T-helper 2 cell treated with Interferon-gamma antibody and Interleukin-4, amounts not matched to agents 5 μg/mL and 100 μg/mL, for 36 hours (primary cell): ENCODE measurements at places on chromosomes 2 and 18.

DNA sequence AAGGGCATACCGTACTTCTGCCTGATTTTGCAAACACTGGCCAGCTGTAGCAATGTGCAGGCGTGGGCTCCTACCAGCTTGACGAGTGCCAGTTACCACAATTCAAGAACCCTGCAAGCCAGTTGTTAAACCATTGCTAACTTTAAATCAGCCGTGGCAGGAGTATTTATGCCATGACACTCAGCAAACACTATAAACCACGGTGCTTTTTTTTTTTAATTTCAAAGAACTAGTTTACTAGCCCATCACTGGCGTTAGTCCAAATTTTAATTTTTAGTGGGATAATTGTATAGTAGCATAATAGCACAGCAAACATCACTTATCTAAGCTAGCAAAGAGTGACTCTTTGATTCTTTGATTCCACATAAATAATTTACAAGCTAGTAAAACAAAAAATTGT is 111.1 kb downstream of the COL4A4 start:
- no peak for DNase-seq
- H3K27me3 ChIP-seq = no peaks in the 10 kb centered on the region
- no peaks in the 10 kb centered on the region for H3K36me3 ChIP-seq
- no peak overlapping the region for H3K4me3 ChIP-seq
- no peak overlapping the region for H3K27ac ChIP-seq

GRCh38 chr18:74902147-74902455 is 304.4 kb downstream of the ZNF407 start:
- no peak overlapping the region for H3K27ac ChIP-seq
- no peaks in the 10 kb centered on the region for H3K27me3 ChIP-seq
- H3K4me1 ChIP-seq = peaks cover 14% of the 10 kb centered on the region
- no peak overlapping the region for H3K4me3 ChIP-seq

DNA sequence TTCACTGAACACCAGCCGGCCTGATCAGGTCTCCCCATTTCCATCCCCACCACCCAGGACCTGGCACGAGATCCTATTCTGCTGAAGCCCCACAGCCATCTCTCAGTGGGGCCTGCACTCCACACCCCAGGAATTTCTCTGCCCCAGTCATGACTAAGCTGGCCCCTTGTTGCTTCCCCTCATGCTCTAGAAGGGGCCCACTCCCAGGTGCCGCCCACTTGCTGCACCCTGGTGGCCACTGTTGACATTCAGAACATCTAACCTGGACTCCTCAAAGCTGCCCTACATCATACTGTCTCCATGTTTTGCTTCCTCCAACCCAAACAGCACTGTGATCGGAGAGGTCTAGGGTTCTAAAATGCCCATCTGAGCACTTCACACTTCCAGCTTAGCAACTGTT is 90.7 kb upstream of the KLHL29 start:
- peaks cover 10% of the 10 kb centered on the region for H3K27me3 ChIP-seq
- DNase-seq = no peak
- H3K4me3 ChIP-seq = no peak overlapping the region
- no peak overlapping the region for H3K27ac ChIP-seq

- no peak overlapping the region for H3K4me3 ChIP-seq
- H3K27me3 ChIP-seq = peaks cover 3% of the 10 kb centered on the region
- peaks cover 14% of the 10 kb centered on the region for H3K4me1 ChIP-seq
Observed at GRCh38 chr2:40403233-40403836, 48.6 kb downstream of the SLC8A1 start.

- DNase-seq = no peak
- no peaks in the 10 kb centered on the region for H3K36me3 ChIP-seq
- no peak overlapping the region for H3K27ac ChIP-seq
Observed at GRCh38 chr2:203685081-203685621, 21.3 kb upstream of the CD28 start.

DNA sequence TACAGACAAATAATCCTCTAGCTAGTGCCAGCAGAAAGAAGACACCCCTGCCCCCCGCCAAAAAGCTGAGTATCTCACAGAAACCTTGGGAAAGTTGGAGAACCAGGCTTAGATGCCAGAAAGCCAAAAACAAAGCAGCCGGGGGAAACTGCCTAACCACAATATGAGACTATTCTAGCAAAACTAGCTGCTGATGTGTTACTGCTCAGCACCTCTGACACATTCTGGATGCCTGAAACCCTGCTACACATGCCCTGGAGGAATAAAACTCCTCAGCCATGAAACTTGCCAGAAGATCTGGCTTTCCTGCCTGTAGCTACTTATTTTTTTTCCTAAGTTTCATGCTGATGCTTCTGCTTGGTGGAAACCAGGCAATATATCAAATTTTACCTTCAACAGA is 122.7 kb upstream of the GCFC2 start:
- no peak overlapping the region for H3K27ac ChIP-seq
- H3K36me3 ChIP-seq = no peaks in the 10 kb centered on the region
- no peak for DNase-seq

DNA sequence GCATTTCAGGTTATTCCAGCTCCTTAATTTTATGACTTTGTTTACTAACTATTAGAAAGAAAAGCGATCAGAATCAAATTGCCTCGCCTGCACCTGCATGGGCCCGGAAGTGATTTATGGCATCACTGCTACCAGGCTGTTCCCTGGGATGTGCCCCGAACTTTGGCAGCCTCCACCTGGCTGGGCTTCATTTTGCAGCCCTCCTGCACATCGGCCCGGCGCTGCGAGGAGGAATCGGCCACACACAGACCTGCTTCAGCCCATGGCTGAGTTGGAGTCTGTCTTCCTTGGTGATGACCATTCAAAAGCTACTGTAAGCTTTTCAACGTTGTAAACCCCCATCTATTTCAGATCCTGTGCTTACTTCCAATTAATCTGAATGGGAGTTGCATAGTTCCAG is 638.0 kb downstream of the RNF144A start:
- H3K4me3 ChIP-seq = no peak overlapping the region
- no peak for DNase-seq
- H3K27me3 ChIP-seq = no peaks in the 10 kb centered on the region
- H3K27ac ChIP-seq = no peak overlapping the region

DNA sequence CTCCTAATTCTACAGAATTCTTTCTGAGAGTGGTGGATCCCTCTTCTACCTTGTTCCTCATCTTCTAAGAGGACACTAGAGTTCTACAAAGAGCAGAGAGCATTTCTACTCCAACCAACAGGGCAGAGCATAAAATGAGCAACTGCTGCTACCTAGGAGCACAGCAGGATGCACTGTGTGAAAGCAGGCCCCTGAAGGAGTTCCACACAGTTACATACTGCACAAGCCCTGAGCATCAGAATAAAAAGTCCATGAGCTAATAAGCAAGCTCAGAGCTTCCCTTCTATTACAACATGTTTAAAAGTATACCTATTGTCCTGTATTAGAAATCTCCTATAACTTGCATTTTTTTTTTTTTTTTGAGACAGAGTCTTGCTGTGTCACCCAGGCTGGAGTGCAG is 8.4 kb downstream of the FHL2 start:
- peaks cover 2% of the 10 kb centered on the region for H3K36me3 ChIP-seq
- DNase-seq = no peak
- H3K4me3 ChIP-seq = no peak overlapping the region
- no peak overlapping the region for H3K27ac ChIP-seq
- H3K4me1 ChIP-seq = no peaks in the 10 kb centered on the region

DNA sequence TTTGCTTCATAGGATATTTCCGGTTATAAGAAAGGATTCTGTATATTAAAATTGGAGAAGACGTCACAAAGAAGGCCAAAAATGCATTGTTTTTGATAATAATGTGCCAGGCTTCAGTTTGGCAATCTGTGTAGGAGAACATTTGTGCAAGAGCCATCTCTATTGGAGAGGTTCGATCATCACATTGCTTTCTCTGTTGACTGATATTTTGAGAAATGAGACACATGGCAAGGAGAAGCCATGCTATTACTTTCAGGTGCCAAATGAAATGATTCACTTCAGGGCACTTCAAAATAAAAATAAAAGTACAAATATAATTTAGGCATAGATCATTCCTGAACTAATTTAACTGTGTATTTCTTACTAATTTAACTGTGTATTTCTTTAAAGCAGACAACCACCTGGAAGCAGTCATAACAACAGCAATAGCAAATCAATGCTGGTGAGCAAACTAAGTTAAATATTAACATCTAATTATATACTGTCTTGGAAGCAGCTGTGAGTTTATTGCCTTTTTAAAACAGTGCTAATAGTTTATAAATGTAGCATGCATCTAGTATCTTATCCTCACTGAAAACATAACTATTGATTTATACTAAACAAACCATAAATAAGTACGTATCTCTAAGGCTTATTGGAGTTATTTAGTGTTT is 50.2 kb upstream of the CHST9 start:
- H3K4me3 ChIP-seq = no peak overlapping the region
- no peaks in the 10 kb centered on the region for H3K4me1 ChIP-seq
- H3K27ac ChIP-seq = no peak overlapping the region
- no peaks in the 10 kb centered on the region for H3K36me3 ChIP-seq
- no peaks in the 10 kb centered on the region for H3K27me3 ChIP-seq

GRCh38 chr2:183001948-183002347 is 36.3 kb downstream of the NCKAP1 start:
- H3K27me3 ChIP-seq = no peaks in the 10 kb centered on the region
- no peak for DNase-seq
- no peaks in the 10 kb centered on the region for H3K36me3 ChIP-seq
- no peak overlapping the region for H3K27ac ChIP-seq

DNA sequence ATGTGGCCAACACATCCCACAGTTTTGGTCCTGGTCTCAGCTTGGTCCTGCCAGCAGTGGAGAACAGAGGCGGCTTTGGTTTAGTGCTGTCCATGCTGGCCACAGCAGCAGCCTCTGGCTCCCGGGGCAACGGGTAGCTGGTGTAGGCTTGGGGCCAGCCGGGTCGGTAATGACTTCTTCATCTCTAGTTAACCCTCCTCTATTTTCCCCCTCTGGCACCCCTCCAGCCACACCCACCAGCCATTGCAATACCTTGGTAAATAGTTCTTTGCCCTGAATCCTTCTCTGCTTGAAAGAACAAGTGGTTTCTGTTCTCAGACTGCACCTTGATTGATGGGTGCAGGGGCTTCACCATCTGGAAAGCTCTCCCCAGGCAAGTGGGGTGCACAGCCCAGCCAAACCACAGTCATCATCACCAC is 31.7 kb upstream of the ZNF396 start:
- peaks cover 21% of the 10 kb centered on the region for H3K27me3 ChIP-seq
- H3K4me1 ChIP-seq = peaks cover 10% of the 10 kb centered on the region
- no peaks in the 10 kb centered on the region for H3K36me3 ChIP-seq
- no peak overlapping the region for H3K27ac ChIP-seq
- no peak for DNase-seq

DNA sequence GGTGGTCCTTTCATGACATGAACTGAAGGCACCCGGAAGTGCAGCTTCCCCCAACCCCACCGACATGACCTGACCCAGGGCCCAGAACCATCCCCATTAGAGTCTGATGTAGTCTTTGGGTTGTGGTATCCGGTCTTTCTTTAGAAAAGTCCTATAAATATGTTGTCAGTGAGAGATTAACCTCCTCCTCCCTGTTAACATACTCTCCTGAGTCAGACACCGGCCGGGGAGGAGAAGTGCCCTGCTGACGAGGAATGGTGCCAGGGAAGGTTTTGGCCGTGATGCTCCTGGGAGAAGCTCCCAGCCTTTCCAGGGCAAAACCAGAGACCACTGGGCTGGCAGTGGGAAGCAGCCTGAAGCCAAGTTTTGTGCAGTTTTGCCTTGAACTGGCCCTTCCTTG is 109.0 kb downstream of the LAMA3 start:
- no peaks in the 10 kb centered on the region for H3K36me3 ChIP-seq
- no peak for DNase-seq
- no peak overlapping the region for H3K4me3 ChIP-seq
- peaks cover 27% of the 10 kb centered on the region for H3K27me3 ChIP-seq

- no peaks in the 10 kb centered on the region for H3K36me3 ChIP-seq
- H3K27me3 ChIP-seq = peaks cover 25% of the 10 kb centered on the region
- peaks cover 17% of the 10 kb centered on the region for H3K4me1 ChIP-seq
- DNase-seq = no peak
Observed at GRCh38 chr2:8412082-8412481, 269.8 kb upstream of the ID2 start.

- no peak for DNase-seq
- no peaks in the 10 kb centered on the region for H3K4me1 ChIP-seq
- H3K36me3 ChIP-seq = no peaks in the 10 kb centered on the region
- H3K4me3 ChIP-seq = no peak overlapping the region
- H3K27ac ChIP-seq = no peak overlapping the region
Observed at GRCh38 chr2:158270536-158270935, 168.9 kb downstream of the UPP2 start.

- no peak overlapping the region for H3K27ac ChIP-seq
- H3K4me1 ChIP-seq = no peaks in the 10 kb centered on the region
- H3K4me3 ChIP-seq = no peak overlapping the region
- no peak for DNase-seq
Observed at GRCh38 chr2:58435246-58435645, 194.1 kb upstream of the FANCL start.

DNA sequence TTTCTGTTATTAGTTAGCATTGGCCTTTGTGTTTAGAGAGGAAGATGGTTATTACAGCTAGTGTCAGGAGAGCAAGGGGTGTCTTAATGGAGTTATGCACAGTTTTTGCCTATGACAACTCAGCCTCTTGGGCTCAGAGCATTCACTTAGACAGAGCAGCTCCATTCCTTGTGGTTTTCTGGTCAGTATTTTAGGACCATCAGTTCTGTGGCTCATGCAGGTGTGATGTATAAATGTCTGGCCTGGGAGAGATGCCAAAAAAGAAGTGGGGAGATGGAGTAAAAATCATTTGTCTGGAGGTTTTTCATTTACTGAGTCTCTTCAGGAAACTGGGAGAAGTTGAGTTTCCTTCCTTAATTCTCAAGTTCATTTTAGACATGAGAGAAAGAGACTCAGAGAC is 79.7 kb downstream of the PRKCE start:
- H3K36me3 ChIP-seq = no peaks in the 10 kb centered on the region
- H3K27ac ChIP-seq = no peak overlapping the region
- no peaks in the 10 kb centered on the region for H3K4me1 ChIP-seq
- no peak for DNase-seq
- H3K4me3 ChIP-seq = no peak overlapping the region

DNA sequence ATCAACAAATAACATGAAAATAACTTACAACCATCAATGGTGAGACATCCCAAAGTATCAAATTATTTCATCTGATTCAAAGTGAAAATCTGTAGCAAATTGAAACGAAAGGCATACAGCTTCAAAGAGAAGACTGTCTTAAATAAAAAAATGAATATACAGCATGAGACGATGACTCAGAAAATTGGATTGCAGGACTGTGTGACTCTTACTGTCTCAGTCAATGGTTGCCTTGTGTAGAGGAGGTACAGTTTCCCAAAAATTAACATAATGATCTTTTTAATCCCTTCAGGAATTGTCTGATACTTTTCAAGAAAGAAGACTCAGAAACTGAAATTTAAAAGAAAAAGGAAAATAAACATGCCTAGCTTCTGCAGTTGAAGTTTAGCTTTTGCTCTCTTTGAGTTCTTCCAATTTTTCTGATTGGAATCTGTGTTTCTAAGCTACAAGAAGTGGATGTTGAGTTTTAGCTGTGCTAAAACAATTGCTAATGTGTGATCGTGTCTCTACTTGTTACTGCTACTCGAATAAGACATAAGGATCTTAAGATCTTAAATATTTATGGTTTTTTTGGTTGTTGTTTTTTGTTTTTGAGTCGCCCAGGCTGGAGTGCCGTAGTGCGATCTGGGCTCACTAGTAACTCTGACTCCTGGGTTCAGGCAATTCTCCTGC is 41.1 kb upstream of the EPB41L3 start:
- DNase-seq = no peak
- no peaks in the 10 kb centered on the region for H3K36me3 ChIP-seq
- peaks cover 1% of the 10 kb centered on the region for H3K27me3 ChIP-seq
- H3K4me3 ChIP-seq = no peak overlapping the region
